ENCODE measurements at places on chromosomes 13 and 19. TPM values are rescaled to one million over a fixed set of nuclear protein-coding genes. Genes with fewer than 3 reads are reported as not detected.

DNA sequence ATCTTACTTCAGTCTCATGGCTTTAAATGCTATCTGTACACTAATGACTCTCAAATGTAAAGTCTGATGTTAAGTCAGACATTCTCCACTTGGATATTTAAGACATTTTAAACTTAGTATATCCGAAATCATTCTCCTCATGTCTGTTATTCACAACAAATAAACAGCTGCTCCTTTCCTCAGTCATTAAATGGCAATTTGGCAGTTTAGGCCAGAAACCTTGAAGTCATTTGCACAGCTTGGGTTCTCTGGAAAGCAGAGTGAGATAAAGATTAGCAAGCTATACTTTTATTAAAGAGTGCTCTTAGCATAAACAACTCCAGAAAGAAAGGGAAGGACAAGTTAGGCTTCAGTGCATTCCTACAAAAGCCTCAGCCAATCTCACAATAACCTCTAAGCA, 53.7 kb downstream of the DNAJC15 start:
- no peak for DNase-seq

- DNase-seq: no peak
These were observed 809 bp downstream of the MYO1F start for GRCh38 chr19:8576273-8576993.

- no peak for DNase-seq
These were observed 24.2 kb downstream of the FXYD5 start for GRCh38 chr19:35178701-35179100.

- no peak for DNase-seq
These were observed 5.1 kb upstream of the FCGBP start for GRCh38 chr19:39939556-39939955.

DNA sequence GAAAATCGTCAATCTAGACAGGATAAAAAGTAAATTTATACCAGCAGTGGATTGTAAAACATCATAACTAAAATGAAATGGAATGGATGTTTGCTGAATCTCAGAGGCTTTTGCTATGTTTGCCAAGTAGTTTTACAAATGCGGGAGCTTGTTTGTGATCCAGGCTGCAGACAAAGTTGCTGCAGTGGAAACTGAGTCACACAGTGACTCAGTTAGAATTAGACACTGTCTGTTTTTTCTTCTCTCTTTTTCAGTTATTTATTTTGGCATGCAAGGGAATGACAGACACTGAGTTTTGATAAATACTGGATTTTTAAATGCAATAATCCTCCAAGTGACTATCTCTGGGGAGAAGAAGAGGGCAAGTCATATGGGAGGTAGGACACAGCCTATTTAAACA, 4.6 kb upstream of the PNMA8A start:
- no peak for DNase-seq

LPAR2 gene
- total RNA-seq: 16.4 TPM

- no peak for DNase-seq
These were observed 102.7 kb downstream of the ATP11A start for GRCh38 chr13:112792511-112792910.

DNA sequence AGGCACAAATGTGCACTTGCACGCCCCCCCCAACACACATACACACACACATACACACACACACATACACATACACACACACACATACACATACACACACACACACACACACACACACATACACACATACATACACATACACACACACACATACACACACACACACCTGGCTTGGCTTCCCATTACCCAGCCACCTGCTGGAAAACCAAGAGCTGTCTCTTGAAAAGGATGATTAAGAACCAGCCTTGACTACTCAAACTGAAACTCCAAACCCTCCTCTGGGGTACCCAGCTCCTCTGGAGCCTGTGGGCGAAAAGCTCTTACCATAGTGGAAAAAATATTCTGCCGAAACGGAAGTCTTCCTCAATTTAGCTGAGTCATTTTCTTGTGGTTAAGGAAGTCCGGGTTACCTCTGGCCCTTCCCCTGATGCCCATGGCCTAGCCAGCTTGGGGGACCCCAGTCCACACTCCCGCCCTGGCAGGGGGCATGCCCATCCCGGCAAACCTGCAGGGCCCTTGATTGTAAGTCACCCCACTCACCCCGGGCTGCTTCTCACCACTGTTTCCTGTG, 21.9 kb downstream of the CEBPA start:
- DNase-seq: no peak

Measured in breast epithelium (tissue), 4 donors.